NCI-H524 (cell line): ENCODE measurements at places on chromosomes 12 and 14.

GRCh38 chr12:18439541-18439940 is 178.2 kb downstream of the PIK3C2G start:
- DNase-seq = no peak

- no peak for DNase-seq
These were observed 2.3 kb downstream of the NPAS3 start for GRCh38 chr14:32940711-32941667.

GRCh38 chr12:117890137-117890536 is 78.7 kb downstream of the KSR2 start:
- DNase-seq = no peak

- no peak for DNase-seq
These were observed 252.6 kb downstream of the FOXN3 start for GRCh38 chr14:89164168-89165073.

- DNase-seq = no peak
These were observed 485 bp downstream of the SENP1 start for GRCh38 chr12:48105321-48105866.

- DNase-seq = no peak
These were observed 13.0 kb downstream of the KLRD1 start for GRCh38 chr12:10320643-10321042.

DNA sequence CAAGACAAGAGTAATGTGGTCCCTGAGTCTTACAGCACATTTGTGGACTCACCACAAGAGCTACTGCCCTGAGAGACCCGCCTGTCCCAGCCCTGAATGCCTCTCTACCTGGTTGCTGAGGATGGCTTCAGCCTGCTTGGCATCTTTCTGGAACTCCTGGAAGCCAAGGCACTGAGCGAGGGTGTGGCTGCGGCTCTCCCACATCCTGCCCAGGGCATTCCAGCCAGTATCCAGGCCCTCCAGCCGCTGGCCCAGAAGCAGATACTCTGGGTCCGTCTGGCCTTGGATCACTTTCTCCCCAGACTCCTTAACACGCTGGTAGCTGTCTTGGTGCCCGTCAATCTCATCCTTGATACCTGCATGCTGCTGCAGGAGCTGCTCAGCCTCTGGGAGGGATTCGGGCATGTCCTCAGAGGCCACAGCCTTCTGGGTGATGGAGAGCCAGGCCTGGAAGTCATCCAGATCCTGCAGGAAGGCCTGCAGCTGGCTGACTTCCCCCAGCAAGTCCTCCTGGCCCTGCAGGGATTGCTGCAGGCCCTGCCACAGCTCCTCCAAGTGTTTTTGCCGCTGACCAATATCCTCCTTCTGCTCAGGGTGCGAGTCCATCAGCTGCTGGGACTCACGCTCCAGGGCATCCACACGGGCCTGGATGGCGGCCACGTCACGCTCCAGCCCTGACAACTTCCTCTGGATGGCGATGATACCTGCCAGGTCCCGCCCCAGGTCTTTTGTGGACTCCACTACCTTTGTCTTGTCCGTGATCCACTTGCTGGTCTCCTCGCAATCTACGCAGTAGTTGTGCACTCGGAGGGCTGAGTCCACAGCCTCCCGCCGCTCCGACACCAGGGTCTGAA is 82.3 kb downstream of the PLEKHG3 start:
- DNase-seq = no peak

- DNase-seq = no peak
These were observed 40.2 kb downstream of the TAOK3 start for GRCh38 chr12:118332511-118332910.

GRCh38 chr14:80780500-80780899 is 161.0 kb downstream of the CEP128 start:
- DNase-seq = no peak

DNA sequence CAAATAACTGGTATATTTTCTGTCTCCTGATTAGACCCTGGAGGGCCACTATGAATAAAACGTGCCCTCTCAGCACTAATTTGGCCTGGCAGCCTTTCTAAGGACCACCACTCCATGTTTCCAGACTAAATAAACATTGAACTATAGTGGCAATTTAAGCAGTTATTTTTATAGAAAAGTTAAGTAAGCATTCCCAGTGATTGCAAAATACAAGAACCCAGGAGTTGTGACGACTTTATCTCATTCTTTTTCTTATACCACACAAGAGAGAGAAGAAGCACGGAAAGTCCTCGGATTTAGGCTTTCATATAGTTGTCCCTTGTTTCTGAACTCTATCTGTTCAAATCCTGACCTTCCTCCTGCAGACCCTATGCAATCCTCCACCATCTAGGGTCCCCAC is 23.1 kb upstream of the STRAP start:
- DNase-seq = no peak

- no peak for DNase-seq
These were observed 4.0 kb upstream of the ANO4 start for GRCh38 chr12:100790552-100790951.

- DNase-seq = no peak
These were observed 72.1 kb upstream of the C14orf180 start for GRCh38 chr14:104507443-104507842.

DNA sequence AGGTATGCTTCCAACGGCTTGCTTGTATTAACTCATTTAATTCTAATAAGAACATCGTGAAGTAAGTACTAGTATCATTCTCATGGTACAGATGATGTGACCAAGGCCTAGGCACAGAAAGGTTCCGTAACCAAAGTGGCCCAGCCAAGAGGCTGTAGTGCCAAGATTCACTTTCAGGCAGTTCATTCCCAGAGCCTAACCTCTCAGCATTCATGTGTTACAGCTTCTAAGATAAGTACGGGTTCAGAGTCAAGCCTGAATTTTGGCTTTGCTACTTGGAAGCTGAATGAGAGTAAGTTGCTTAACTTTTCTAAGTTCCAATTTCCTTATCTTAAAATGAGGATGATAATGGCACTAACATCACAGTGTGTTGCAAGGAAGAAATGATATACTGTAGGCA is 379.9 kb downstream of the AEBP2 start:
- DNase-seq = no peak

- DNase-seq = peak; percentile 9
These were observed 5.0 kb upstream of the EP400 start for GRCh38 chr12:131944601-131945251.

- no peak for DNase-seq
These were observed 32.6 kb upstream of the ARHGAP5 start for GRCh38 chr14:32044454-32044853.

DNA sequence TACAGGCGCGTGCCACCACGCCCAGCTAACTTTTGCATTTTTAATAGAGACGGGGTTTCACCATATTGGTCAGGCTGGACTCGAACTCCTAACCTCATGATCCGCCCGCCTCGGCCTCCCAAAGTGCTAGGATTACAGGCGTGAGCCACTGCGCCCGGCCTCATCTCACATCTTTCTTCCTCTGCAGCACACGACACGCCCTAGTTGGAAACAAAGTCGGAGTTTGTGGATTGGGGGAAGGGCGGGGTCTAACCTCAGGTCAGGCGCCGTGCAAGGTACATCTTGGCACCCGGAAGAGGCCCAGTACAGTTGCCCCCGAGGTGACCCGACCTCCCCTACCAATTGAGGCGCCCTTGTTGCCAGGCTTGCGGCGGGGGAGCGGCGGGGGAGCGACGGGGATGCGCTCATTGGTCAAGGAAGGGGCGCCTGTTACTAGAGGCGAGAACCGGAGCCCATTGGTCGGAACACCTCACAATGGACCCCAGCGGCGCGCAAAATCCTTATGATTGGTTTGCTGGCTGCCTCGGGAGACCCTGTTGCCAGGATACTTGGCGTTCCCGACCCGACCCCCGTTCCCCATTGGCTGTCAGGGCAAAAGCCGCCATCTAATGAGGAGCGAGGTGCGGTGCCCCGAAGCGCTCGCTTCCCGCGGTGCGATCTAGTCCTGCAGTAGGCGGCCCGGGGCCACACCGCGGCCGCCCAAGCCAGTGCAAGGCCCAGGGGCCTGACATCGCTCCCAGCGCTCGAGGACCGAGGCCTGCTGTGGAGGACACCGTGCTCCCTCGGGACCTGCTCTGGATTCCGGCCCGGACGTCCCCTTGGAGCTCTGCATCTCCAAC is at the start of gene REC8:
TSS of gene REC8 (plus strand) at position 659 of the 839 bp plus-strand sequence. CDS start 473 bp downstream, outside the sequence.
- DNase-seq = peak; percentile 100

DNA sequence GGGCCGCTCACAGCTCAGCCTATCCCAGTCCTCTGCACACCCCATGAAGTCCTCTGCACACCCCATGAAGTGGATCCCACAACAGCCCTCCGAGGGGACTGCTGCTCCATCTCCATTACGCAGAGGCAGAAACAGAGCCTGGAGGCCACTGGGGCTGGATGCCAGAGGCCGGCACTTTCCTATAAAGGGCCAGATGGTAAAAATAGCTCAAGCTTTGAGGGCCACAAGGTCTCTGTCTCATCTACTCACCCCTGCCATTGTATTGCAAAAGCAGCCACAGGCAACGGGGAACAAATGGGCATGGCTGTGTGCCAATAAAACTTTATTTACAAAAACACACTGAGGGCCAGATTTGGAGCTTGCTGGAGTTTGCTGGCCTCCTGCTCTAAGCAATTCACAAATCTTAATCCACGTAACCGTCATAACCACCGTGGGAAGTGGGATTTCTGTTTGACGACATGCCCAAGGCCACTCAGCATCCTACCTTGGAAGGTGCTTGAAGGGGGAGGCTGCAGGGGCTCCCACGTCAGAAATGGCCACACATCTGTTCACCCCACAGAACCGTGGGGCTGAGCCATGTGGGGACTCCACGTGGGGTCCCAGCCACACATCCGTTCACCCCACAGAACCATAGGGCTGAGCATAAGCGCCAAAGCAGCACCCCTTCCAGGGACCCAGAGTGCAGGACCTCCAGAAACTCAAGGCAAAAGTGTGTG is 92.0 kb downstream of the NCOR2 start:
- no peak for DNase-seq

GRCh38 chr12:54762390-54762789 is 91.9 kb upstream of the MUCL1 start:
- no peak for DNase-seq

- peak; percentile 47 for DNase-seq
These were observed 935 bp downstream of the TBC1D30 start for GRCh38 chr12:64825143-64826021.

DNA sequence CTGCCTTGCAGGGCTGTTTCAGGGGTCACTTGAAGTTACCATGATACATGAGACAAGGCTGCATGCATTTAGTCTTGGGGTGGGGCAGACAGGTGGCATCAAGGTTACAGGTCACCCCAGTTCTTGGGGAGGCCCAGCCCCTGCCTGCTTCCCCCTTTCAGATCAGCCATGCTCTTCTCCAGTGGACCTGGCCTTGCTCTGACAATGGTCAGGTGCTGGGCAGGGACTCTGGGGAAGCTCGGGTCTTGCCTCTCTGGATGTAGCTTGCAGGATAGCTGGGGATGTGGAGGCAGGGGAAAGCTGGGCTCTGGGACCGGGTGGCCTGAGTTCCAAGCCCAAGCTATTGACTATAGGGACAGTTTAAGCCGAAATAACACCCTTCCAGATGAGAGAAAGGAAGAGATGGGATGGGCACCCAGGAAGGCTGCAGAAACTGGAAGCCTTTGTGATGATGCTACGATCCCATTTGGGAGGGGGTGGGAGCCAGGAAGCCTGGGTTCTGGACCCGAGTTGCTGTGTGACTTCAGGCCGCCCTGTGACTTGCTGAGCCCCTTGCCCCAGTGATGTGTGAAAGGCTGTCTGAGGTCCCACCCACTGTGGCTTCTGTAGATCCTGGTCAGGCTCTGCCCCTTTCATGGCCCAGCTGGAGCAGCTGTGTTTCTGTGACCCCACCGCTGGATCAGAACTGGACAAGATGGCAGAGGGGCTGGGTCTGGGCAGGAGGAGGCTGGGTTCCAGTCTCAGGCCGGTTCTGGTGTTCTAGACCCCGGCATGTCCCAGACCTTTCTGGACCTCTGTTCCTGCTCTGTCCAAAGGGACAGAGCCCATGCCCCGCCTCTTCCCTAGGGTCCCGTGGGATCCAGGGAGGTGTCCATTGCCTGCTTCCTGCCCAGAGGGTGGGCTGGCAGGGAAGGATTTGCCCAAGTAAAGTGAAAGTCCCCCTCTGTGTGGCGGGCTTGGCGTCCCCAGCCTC is 2.1 kb downstream of the TNFAIP2 start:
- DNase-seq = no peak

DNA sequence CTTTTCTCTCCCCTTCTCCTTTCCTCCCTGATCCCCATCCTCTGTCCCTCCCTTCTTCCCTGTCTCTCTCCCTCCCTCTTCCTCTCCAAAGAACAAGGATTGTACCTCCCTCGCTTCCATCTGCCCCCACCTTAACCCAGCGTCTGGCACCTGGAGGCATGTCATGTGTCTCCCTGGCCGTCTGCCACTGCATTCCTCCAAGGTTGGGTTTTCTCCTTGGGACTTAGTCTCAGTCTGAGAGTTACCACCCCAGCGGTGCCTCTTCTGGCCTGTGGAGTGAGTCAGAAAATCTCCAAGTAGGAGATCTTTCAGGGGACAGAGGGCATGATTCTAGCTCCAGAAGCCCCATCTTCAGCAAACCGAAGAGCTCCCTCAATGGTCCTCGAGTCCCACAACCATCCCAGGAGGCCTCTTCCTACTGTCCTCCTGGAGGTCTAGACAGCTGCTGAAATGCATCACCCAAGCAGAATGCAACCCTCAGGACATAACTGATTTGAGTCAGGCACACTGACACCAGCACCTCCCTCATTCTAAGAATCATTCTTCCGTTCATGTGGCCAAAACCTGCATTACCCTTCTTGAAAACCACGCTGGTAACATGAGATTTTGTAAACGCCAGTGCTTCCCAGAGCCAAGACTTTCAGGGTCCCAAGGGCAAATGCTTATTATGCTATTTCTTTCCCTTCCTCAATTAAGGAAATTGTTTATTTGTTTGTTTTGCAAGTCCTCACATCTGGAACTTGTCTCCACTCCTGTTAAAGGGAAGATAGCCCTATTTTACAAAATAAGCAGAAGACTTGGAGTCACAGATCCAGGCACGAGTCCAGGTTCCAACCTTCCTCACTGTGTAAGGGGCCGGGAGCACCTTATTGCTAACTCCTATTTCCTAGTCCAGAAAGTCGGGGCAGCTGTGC is 463.2 kb downstream of the BCL11B start:
- peak; percentile 13 for DNase-seq

GRCh38 chr12:118107011-118107410 is 3.2 kb upstream of the VSIG10 start:
- no peak for DNase-seq

GRCh38 chr14:40122968-40123648 is 690.9 kb upstream of the FBXO33 start:
- DNase-seq = peak; percentile 98

GRCh38 chr12:27843714-27844245 is 63.7 kb upstream of the MANSC4 start:
- DNase-seq = no peak

- DNase-seq = no peak
These were observed 101.9 kb downstream of the GAS2L3 start for GRCh38 chr12:100675432-100675831.

DNA sequence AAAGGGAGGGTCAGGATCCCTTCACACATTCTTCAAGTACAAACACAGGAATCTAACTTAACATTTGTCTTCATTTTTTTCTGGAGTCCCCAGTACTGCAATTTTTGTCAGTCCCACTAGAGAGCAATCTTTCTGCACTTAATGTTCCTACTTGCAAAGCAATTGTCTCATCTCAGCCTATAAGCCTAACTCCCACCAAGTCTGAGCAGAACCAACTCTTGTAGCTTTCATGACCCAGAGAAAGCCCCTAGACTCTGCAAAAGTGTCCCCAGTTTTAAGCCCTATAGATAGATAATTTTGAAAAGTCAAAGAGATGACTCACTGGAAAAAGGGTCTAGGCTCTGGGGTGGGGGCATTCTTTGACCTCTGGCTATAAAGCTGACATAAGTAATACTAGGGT is 1.8 kb upstream of the ZBTB39 start:
- DNase-seq = peak; percentile 39

GRCh38 chr12:81284137-81284536 is 206.3 kb downstream of the ACSS3 start:
- no peak for DNase-seq

GRCh38 chr14:64861916-64862315 is 17.8 kb downstream of the SPTB start:
- peak; percentile 28 for DNase-seq
